ENCODE measurements at places on chromosomes 13 and 19. TPM values are rescaled to one million over a fixed set of nuclear protein-coding genes. Genes with fewer than 3 reads are reported as not detected.

The SSC5D gene
- 0.35 TPM for total RNA-seq

The GTF2F2 gene
- total RNA-seq, result 27.9 TPM

The SMAD9 gene
- total RNA-seq, result not detected

GRCh38 chr13:93502987-93503615 is 276.5 kb downstream of the GPC6 start:
- no peak for DNase-seq

DNA sequence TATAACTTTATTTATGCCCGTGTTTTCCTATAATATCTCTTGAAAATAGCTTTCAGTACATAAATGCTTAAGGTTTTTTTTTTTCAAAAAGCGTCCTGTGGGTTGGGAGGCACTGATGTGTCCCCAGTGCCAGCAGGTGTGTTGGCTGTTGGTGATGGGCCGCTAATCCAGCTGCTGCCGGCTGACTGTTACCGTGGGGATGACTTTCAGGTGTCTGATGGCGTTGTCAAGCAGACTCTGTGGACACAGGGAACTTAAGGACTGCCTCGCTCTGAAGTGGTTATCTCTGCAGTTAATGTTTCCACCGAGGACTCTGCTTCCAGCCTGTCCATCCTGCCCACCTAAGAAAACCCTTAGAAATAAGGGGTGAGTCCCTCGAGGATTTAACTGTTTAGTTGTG is 94.5 kb downstream of the ANKRD10 start:
- no peak for DNase-seq

- DNase-seq, result no peak
These were observed 3.5 kb upstream of the ZNF701 start for GRCh38 chr19:52566588-52566987.
